ENCODE measurements at places on chromosomes 4 and X. TPM values are rescaled to one million over a fixed set of nuclear protein-coding genes. Genes with fewer than 3 reads are reported as not detected.

GRCh38 chr4:14700544-14700943 is 301.7 kb upstream of the CPEB2 start:
- DNase-seq = no peak

DNA sequence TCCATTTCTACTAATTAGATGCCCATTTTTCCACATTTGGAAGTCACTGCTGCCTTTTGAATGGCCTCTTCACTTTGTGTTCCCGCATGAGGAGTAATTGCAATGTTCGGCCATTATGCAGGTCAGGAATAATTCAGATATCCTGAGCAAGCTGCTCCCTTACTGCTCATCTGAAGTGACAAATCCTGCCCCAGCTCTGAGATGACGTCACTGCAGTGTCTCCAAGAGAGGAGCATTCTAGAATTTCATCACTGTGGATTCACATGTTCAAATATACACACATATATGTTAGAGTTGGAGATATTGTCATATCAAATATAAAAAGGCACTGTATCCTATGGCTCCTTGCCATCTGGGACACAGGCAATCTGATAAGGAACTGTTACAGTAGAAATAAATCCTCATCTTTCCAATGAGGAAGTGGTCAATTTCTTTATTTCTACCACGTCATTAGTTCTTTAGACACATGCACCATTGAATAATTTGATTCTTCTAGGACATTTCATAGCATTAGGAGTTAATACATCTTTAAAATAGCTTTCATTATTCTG is 706.9 kb upstream of the TENM3 start:
- no peak for DNase-seq

DNA sequence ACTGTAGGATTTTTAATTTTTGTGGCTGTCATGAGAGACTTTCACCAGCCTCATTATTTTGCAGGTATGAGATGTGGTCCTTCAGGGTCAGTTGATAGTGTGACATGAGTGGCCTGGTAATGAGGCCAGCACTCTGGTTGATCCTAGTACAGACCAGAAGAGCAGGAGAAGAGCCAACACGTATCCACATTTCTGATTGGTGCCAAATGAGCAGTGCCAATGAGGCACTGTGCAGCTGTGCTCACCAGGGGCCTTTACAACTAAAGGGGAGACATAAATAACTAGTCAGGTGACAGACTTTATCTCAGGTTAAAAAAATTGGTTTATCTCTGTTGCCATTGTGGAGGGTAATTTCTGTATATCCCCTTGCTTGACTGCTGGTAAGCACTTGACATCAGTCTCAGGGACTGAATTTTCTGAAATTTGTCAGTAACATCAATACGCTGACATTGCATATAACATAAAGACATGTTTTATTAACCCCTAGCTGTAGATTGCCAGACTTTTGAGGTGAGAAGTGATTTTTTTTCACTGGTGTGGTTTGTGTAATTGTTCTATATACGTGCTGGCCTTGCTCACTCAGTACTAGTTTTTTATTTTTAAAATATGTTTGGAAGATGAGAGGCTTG is 101.2 kb downstream of the AFF1 start:
- DNase-seq = no peak

- peak; percentile 44 for DNase-seq
These were observed 7.6 kb upstream of the HTRA3 start for GRCh38 chr4:8261851-8262535.

DNA sequence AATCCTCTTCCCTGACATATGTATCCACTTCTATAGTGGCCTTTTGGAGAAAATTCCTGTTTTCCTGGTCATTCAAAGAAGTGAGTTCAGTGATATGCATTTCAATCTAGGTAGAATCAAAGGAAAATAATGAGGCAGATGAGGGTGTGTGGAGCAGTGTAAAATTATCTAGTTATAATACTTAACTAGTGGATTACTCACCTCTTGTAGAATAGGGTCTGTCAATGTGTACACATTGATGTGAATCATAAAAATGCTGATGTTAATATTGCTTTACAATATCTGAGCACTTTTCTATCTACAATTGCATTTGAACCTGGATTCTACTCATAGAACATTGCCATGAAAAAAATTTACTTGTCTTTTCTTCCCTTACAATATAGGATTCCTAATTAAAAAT is 293.5 kb downstream of the GBA3 start:
- no peak for DNase-seq

- no peak for DNase-seq
These were observed 307 bp upstream of the ATRX start for GRCh38 chrX:77786365-77786680.

DNA sequence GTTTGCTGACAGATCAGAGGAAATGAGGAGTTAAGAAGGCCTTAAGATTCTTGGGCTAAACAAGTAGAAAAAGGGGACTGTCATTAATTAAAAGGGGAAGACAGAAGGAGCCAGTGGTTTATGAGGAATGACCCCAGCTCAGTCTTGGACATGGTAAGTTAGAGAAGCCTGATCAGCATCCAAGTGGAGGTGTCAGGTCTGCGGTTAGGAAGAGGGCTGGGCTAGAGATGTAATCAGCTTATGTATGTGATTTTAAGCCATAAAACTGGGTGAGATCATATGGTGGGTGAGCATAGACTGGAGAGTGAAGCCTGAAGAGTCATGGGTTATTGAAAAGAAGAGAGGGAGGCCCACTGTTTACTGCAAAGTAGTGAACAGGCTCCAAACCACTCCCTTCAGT is 246.1 kb downstream of the NR3C2 start:
- no peak for DNase-seq

- DNase-seq = no peak
These were observed 187.7 kb upstream of the GATB start for GRCh38 chr4:151948351-151949016.

GRCh38 chrX:21725496-21725895 is 32.4 kb downstream of the SMPX start:
- DNase-seq = no peak

DNA sequence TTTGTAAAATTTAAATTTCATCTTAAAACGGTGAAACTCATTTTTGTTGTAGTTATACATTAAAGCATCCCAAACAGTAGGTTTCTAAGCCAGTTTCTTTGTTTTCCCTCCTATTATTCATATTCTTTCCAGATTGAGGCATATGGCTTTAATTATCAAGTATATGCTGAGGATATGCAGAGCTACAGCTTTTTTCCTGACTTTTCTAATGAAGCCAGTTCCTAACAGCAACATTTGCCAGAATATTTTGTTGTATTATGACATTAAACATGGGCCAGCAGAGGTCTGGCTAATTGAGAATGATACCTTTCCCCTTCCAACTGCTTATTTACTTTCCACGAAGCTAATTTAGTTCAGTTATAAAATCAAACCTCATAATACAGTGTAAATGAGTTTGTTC is 75.3 kb downstream of the SLIT2 start:
- no peak for DNase-seq

GRCh38 chr4:127304356-127304755 is 328.4 kb upstream of the INTU start:
- DNase-seq = no peak

GRCh38 chr4:104749062-104749461 is 254.4 kb upstream of the CXXC4 start:
- no peak for DNase-seq

GRCh38 chrX:5928224-5928623 is 300.4 kb downstream of the NLGN4X start:
- DNase-seq = no peak

GRCh38 chr4:109978704-109979454 is 66.2 kb downstream of the EGF start:
- no peak for DNase-seq

DNA sequence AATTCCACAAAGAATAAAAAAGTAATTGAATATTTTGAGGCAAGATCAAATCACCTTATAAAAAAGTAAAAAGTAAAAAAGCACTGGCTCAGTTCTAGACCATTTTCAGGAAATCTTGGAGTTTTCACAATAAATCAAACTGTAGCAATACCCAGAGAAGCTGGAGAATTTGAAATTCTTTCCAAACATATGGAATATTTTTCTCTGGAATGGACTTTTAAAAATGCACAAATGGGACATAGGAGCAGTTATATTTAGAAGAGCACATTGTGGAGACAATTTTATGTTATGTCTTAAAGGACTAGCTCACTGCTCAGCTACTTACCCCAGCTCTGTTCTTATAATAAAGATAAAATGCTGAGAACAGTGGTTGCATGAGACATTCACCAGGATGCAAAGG is 211.9 kb upstream of the KIT start:
- DNase-seq = no peak

GRCh38 chr4:88286897-88287296 is 2.5 kb upstream of the PPM1K start:
- DNase-seq = no peak

DNA sequence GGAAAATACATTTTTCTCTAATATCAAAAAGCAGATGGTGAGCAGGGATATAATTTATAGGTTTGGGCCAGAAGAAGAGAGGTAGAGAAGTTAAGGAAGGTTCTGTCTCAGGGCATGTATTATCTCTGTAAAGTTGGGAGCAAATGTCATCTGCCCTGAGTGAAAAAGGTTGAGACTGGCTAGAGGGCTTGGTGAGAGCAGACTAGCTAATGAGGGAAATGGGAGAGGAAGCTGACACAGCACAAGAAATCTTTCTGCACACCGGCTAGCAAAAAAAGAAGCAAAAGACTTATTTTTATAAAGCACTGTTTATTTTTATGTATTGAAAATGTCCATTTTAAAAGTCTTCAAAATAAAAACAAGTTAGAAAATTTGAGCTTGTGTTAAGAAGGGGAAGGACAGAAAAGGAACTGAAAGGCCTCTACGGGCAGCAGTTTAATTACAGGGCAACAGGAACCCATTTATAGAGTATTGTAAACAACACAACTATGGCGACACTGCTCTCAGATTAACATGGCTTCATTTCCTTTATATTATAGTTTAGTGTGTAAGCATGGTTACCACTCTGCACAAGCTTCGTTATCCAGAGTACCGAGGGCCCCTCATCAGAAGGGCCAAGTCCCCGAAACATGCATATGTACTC is 17.4 kb downstream of the CD40LG start:
- DNase-seq = no peak

GRCh38 chr4:60359746-60360367 is 840.3 kb upstream of the ADGRL3 start:
- DNase-seq = no peak

DNA sequence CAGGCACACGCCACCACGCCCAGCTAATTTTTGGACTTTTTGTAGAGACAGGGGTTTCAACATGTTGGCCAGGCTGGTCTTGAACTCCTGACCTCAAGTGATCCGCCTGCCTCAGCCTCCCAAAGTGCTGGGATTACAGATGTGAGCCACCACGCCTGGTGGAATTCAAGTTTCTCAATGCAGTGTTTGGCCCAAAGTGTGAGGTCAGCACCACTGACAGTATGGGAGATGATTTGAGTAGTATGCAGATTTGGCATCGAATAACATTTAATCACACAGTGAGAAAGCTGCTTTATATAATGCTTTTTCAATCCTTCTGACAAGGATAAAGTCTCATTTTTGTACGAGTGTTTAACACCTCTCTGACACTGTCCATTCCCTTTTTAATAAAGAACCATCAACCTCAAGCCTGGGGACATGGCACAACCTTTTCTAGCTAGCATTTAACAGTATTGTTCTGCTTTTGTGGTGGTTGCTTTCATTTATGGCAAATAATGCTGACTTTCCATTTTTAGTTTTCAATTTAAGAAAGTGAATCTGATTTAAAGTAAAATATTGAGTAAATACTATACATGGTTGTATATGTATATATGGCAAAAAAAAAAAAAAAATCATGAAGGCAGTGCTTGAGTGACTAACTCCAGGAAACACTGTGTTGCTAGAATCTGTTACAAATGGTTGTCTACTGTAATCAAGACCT is 4.3 kb upstream of the NSUN7 start:
- DNase-seq = no peak

GRCh38 chr4:146949559-146949958 is 3.9 kb upstream of the TTC29 start:
- DNase-seq = no peak

DNA sequence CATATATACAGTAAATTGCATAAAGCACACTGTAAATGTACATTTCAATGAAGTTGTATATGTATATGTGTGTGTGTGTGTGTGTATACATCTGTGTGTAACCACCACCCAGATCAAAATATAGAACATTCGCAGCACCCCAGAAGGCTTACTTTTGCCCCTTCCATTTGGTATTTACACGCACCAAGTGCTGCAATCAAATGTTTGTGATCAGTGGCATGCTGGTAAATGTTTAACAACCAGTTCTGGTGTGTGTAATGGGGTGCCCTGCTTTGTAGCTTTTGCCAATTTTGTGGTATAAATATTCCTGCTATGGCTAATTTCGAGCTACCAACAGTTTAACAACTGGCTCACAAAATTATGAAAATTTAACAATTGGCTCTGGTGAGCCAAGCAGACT is 101.3 kb downstream of the RTL5 start:
- peak; percentile 8 for DNase-seq

DNA sequence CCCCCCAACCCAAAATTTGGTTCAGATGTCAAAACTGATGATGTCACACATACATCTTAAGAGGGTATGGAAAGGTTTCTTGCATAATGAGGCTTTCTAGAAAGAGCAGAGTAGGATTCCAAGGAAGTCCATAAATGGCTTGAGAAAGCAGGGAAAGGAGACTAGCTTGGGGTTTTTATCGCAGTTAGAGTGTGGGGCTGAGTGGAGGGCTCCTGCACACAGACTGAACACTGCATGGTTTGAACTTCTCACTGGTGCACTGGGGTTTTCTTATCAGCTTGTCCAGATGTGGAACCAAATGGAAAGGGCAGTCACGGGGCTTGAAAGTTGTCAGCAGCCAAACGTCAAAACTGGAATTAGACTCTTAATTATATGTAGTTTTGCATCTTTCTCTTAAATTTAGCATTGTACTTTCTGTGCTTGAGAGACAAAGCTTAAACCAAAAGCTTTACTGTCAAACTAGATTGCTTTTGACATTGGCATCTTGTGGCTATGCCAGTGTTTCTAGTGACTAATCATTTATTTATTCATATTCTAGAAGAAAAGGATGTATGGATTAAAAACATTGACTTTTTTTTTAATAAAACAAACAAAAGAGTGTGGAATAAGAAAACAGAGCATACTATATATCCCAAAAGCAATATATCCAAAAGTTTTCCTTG is 78.3 kb upstream of the STIM2 start:
- DNase-seq = no peak

DNA sequence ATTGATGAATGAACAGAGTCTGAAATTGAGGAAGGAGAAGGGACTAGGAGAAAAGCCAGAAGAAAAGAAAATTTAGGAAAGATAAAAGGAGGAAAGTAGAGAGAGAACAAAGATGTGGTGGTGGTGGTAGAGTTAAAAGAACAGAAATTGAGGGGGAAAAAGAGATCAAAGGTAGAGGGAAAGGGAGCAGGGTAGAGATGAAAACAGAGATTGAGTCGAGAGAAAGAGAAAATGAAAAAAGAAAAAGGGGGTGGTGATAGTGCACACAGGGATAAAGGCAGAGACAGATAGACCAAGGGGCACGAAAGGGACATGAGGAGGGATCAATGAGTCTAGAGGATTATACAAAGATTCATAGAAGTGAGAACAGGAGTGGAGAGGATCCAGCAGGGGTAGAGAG is 3.9 kb downstream of the ALAS2 start:
- DNase-seq = no peak

Gene FDCSP
- not detected for total RNA-seq

Gene RS1
- not detected for total RNA-seq

Gene ADH1B
- 144 TPM for total RNA-seq

Gene OPHN1
- 7.6 TPM for total RNA-seq

Gene SRD5A3
- 22.9 TPM for total RNA-seq

Gene GPR119
- total RNA-seq = not detected

Gene ZNF827
- 20.3 TPM for total RNA-seq

Gene ADH1C
- total RNA-seq = 41.6 TPM

Gene RNF150
- 20.5 TPM for total RNA-seq

Gene DCAF12L2
- 0.46 TPM for total RNA-seq

Gene RAB39B
- 1.2 TPM for total RNA-seq

Gene VCX
- not detected for total RNA-seq

Gene XAGE2
- total RNA-seq = not detected

Gene VEGFC
- 14.4 TPM for total RNA-seq

Data from mucosa of gallbladder (tissue), 1 donor.